ENCODE measurements at places on chromosomes 7 and 10. TPM values are rescaled to one million over a fixed set of nuclear protein-coding genes. Genes with fewer than 3 reads are reported as not detected.

Gene NRCAM
- total RNA-seq: 205 TPM

Gene ACTA2
- 14.8 TPM for total RNA-seq

Gene KCNIP2
- total RNA-seq: 17.1 TPM

Gene HERPUD2
- total RNA-seq: 24.0 TPM

Gene ADIRF
- 4.8 TPM for total RNA-seq

Gene C10orf143
- 1.4 TPM for total RNA-seq

Gene PDLIM1
- total RNA-seq: 2.1 TPM

Gene CLDN3
- total RNA-seq: 0.69 TPM

Gene CCNY
- 52.6 TPM for total RNA-seq

Gene NODAL
- 3.5 TPM for total RNA-seq

Gene DKK1
- total RNA-seq: 5.3 TPM

Gene TAS2R41
- total RNA-seq: not detected

Gene ASNS
- total RNA-seq: 49.8 TPM

Gene CYP2E1
- total RNA-seq: 18.0 TPM

Gene SFTPD
- total RNA-seq: 2.1 TPM

Gene AKR1D1
- not detected for total RNA-seq

Gene CFAP43
- 27.7 TPM for total RNA-seq

Gene CRCP
- total RNA-seq: 48.9 TPM

Gene OR2A5
- total RNA-seq: not detected

Gene NKX2-3
- total RNA-seq: not detected

Gene WNT2
- total RNA-seq: 2.3 TPM

Gene PKD2L1
- total RNA-seq: 0.46 TPM

Data from diencephalon (tissue), 1 donor.